Activated CD4-positive, CD25-positive, alpha-beta regulatory T cell (primary cell): ENCODE measurements at places on chromosomes 6 and 20.

GRCh38 chr6:42507901-42508300, 55.9 kb upstream of the UBR2 start:
- no peak for DNase-seq

GRCh38 chr6:36999751-37000125, 5.7 kb upstream of the FGD2 start:
- no peak for DNase-seq

DNA sequence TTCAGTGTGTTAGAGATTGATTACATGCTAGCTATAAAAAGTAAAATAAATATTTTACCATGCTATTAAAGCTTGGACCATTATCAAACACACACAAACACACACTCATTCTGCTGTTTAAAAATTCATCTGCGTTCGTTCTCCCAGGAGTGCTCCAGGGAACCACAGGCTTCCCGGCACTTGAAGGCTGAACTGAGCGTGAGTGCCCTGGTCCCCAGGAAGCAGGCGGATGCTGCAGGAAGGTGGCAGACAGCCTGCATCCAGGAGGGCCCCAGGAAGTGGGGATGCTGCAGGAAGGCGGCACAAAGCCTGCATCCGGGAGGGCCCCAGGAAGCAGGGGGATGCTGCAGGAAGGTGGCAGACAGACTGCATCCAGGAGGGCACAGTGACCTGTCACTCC, 147.2 kb upstream of the SNX9 start:
- no peak for DNase-seq

- DNase-seq, result no peak
Measured at GRCh38 chr6:37784585-37784967, 35.0 kb upstream of the ZFAND3 start.

DNA sequence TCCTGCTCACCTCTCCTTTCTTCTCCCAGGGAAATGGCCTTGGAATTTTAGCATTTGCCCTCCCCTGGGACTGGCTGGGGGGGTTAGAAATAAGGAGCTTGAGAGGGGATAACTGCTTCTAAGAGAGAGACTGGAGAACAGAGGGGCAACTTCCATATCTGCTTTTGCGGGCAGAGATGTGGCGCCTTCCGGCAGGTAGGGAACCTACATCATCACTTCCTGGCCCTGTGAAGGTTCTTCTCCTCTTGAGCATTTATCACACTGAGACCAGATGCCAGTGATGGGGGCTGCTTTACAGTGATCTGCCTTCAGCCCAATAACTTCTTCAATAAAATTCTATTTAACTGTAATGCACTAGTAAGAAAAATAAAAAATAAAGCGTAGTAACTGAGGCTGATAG, 48.1 kb downstream of the TBC1D7 start:
- no peak for DNase-seq

DNA sequence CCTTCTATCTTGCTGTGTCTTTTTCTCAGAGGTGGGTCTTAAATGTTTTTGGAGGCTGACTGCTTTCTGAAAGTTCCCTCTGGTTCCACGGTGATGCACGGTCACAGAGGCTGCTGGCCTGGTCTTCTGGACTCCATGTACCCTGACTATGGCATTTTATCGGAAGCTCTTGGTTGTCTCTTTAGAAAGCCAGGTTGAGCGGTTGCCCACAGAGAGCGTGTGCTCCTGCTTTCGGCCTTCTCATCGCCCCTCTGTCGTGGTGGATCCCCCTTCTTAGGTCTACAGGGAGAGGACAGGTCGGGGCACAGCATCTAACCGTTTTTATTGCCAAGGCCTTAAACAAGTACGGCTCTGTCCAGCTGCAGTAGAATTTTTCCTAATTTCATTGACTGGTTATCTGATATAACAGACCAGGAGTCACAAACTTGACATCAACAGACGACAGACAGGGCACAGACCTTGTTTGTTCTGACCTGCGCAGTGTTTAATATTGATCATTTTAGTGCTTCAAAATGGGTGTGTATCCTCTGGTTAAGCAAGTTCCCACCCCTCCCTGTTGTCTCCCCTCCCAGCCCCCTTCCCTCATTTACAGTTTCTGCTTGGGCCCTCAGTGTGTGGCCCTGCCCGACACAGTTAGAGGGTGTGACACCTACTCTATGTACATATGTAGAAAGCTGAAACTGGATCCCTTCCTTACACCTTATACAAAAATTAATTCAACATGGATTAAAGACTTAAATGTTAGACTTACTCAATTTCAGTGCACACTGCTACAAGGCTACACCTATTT, 24.7 kb downstream of the SYTL3 start:
- no peak for DNase-seq

- no peak for DNase-seq
Measured at GRCh38 chr6:36362551-36363370, 24.7 kb downstream of the ETV7 start.

DNA sequence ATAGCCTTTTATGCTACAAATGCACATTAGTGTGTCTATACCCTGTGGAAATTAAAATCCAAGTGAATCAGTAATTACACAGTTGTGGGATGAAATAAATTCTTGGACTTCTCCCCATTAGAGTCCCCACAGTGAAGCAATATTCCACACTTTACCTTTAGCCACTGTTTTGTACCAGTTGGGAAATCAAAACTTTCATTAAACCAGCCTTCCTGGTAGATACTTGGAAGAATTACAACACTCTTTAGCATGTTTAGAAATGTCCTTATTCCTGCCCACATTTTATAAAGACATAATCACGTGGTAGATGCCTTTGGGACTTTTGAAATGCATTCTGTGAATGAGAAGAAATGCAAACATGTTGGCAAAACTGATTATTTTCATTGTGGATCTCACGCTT, 49.0 kb upstream of the ANKEF1 start:
- no peak for DNase-seq

DNA sequence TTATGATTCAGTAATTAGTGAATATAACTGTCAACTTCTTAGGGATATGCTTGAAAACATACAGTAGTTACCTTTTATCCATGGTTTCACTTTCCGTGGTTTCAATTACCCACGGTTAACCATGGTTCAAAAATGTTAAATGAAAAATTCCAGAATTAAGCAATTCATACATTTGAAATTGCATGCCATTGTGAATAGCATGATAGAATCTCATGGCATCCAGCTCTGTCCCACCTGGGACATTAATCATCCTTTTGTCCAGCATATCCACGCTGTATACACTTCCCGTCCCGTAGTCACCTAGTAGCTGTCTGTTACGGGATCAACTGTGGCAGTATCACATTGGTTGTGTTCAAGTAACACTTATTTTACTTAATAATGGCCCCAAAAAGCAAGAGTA, 781.7 kb upstream of the CITED2 start:
- no peak for DNase-seq

GRCh38 chr6:29964518-29964886, 22.2 kb downstream of the HLA-A start:
- DNase-seq, result no peak

- no peak for DNase-seq
Measured at GRCh38 chr6:14781772-14782525, 463.9 kb upstream of the JARID2 start.

DNA sequence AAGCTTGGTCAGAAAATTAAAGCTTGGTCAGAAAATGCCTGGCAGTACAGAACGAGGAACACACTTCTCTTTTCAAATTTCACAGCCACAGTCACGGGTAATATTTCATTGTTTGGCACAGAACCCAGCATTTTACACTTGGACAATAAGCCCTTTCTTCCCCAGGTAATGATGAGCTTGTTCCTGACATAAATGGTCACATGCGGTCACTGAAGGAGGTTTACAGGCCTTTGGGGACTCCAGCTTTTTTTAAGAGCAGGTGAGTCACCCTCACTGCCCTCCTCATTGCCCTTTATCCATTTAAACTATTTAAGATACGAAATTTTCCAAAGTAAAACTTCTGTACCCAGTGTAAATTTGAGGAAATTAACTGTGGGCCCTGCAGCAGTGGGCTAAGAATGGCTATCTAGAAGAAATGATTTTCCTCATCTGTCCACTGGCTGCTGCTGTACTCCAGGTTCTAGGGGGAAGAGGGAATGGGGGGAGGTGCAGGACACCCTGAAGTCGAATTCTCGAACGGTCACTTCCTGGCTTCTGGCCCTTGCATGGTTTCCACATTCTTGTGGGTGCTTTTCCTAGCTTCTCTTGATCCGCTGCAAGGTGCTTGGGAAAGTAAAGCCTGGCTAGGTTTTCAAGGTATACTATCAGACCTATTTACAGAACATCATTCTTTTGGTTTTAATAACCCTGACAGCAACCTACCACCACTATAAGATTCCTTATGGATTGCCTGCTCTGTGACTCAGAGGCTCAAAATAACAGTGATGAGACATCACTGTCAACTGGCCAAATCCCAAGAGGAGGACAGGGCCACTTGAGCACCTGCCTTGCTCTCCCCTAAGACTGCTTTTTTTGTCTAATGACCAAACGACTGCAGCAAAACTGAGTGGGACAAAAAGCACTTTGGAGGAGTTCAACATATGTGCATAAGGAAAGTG, 75.8 kb downstream of the PREP start:
- no peak for DNase-seq

DNA sequence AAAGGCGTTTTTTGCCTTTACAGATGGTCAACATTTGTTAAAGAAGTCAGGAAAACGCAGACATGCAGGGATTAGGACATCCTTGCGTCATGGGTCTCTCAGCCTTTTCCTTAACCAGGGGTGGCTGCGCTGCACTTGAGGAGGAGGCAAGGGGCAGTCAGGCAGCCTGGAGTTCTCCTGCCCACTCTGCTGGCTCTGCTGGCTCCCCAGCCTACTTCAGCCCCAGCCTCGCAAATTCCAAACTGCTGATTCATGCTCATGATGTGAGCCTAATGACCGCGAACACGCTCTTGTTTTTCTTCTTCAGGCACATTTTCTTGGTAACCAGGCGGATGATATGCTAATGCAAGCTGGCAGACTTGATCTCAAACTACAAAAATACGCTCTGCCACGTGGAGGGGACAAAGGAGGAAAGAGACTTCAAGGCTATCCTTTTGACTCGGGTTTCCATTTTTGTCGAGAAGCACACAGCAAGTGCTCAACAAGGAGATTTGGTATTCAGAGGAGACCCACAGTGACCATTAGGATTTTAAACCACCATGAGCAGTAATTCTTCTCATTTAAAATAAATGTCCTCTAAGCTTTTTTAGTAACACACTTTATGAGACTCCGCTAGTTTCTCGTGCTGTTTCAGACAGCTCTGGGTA, 290.3 kb upstream of the STXBP5 start:
- DNase-seq, result no peak

DNA sequence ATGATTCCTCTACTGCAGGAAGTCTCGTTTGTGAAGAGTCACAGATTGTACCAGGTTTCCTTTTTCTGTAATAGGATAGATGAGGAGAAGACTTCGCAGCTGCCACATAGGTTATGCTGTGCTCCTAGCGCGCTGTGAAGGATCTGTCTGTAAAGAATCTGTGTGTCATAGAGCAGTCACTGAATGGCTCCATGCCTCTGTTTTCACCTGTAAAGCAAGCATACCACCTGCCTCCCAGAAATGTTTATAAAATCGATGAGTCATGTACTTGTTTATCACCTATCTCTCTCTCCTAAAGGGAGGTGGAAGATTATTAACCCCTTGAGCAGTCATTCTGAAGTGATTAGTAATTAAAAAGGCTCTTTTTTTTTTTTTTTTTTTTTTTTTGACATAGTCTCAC, 86.6 kb downstream of the TFAP2B start:
- DNase-seq, result no peak

DNA sequence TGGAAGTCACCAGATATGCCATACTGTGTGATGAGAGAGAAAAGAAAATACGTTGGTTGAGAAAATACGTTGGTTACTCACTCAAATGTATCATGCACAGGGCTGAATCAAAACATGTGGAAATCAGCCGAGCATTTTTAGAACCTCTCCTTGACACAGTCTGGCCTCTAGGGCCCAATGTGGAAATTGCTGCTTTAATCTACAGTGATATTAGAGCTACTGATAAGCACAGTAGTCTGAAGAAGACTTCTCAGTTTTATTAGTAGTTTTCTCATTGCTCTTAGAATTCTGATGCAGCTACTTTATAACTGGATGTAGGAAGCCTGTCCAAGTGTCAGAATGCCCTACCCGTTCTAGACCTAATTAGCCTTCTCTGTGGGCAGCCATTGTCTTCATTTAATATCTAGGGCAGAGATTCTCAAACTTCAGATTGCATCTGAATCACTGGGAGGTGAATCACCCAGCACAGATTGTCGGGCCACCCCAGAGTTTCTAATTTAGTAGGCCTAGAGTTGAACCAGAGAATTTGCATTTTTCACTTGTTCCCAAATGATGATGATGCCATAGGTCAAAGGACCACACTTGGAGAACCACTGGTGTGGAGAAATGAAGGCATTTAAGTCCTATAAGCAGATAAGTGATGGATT, 229.1 kb downstream of the PLCB1 start:
- DNase-seq, result no peak

- no peak for DNase-seq
Measured at GRCh38 chr20:21534453-21534852, 20.6 kb upstream of the NKX2-2 start.

GRCh38 chr6:47134476-47135189, 92.5 kb upstream of the ADGRF1 start:
- no peak for DNase-seq

DNA sequence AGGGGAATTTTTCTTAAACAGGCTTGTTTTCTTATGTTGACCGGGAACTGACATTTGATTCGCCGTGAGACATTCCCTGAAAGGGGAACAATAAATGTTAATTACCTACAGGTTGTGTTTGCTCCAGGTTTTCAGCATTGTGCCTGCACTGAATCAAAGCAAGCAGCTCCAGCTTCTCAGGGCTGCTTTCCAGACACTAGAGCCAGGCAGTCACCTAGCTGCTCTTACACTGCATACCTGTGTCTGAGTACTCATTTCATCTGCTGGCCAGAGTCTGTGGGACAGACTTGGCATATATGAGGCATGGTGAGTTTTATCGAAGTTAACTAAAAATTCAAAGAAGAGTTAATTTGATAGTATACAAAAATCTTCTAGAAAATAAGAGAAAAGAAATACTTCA, 951.8 kb upstream of the MAP3K7 start:
- DNase-seq, result no peak

- DNase-seq, result no peak
Measured at GRCh38 chr20:15742087-15742486, 831.2 kb downstream of the KIF16B start.

- DNase-seq, result no peak
Measured at GRCh38 chr6:146887447-146888077, 288.8 kb downstream of the ADGB start.

DNA sequence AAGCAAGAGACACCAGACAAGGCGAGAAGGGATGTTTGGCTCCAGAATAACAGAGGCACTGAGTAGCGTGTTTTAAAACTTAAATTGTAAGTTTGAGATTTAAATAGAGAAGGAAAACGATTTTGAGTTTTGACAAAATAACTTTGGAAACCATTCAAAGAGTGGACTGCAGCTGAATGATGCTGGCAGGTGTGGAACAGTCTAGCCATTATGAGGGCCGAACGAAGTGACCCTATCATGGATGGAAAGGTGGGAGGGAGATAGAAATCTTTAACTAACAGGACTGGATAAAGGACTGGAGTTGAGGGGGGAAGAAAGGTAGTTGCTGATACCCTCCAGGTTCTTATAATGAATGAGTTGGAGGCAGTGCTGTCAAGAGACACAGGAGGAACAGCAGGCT, 248.4 kb downstream of the PACRG start:
- no peak for DNase-seq

GRCh38 chr20:64116016-64116415, 8.7 kb upstream of the NPBWR2 start:
- DNase-seq, result no peak

GRCh38 chr6:121158438-121158837, 175.8 kb downstream of the TBC1D32 start:
- no peak for DNase-seq
